ENCODE measurements at places on chromosomes 7 and 10.

- no peak for DNase-seq
Observed at GRCh38 chr7:157555944-157556641, 219.3 kb downstream of the DNAJB6 start.

GRCh38 chr7:66377045-66377444, 171.9 kb downstream of the TPST1 start:
- DNase-seq = no peak

- no peak for DNase-seq
Observed at GRCh38 chr7:5605775-5606634, 175.5 kb downstream of the RNF216 start.

- DNase-seq = no peak
Observed at GRCh38 chr10:89702121-89702480, 711 bp downstream of the KIF20B start.

DNA sequence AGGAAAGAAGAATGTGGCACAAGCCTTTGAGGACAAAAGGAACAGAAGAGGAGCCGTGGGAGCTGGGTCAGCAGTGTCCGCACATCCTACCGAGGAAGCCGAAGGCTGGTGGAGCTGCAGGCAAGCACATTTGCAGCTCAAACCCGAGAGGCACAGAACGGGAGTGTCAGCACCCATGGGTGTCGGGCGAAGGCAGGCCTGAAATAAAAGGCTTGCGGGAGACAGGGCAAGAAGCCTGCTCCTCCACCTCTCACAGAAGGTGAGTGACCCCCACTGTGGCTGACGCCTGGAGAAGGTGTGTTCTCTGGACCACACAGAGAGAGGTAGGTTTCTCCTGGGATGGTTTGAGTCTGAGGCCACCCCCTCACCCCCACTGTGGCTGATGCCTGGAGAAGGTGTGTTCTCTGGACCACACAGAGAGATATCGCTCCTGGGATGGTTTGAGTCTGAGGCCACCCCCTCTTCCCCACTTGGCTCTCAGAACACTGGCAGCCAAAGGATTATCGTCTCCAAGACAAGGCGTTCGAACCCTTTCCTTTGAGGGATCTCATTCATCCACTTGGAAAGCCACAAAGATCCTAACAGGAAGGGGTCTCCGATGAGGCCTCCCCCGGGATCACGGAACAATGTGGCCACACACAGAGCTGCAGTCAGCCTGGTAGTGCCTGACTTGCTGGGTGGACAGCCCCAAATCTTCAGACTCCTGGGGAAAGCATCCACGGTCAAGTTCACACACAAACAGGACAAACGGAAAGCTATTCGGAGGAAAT, 21.6 kb upstream of the GTPBP4 start:
- DNase-seq = no peak

GRCh38 chr10:104417637-104418292, 64.1 kb downstream of the CFAP58 start:
- no peak for DNase-seq

DNA sequence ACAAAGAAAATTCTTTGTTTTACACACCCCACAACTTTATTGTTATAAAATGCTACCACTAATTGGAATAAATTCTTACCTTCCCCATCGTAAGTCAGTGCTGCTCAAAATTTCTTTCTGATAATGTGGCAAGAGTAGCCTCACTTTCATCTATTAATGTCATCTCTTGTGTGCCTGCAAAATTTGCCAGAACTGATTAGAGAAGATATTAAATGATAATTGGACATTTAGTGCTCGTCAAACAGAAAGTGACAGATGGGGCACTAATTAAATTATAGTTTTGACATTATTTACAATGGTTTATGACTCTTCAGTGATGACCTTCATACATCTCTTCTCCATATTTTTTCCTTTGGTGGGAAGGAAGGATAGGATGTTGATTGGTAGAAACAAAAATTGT, 690.9 kb downstream of the NXPH1 start:
- no peak for DNase-seq

DNA sequence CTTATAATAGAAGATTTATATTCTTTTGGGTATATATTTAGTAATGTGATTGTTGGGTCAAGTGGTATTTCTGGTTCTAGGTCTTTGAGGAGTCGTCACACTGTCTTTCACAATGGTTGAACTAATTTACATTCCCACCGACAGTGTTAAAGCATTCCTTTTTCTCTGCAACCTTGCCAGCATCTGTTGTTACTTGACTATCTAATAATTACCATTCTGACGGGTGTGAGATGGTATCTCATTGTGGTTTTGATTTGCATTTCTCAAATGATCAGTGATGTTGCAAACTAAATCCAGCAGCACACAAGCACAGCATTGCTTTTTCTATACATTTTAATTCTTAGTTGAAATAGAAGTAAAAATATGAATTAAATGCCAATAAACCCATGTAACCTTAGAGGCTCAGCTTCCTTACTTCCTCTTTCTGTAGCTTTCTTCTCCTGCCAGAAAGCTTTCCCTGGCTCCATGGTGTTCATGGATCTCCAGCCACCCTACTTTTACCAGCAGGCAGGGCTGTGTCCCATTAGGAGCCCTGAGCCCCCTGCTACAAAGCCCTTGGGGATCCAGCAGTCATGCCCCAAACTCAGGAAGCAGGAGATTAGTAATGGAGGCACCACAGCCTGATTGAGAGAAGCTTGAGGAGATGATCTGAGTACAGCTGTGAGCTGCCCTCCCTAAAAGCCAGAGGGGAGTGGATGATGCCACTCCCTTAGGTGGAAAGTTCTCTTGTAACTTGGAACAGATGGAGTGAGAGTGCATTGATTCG, 158.6 kb downstream of the TMEM178B start:
- DNase-seq = no peak

GRCh38 chr7:139898483-139898882, 69.4 kb downstream of the TBXAS1 start:
- DNase-seq = peak; percentile 24

GRCh38 chr7:37431413-37431812, 17.3 kb downstream of the ELMO1 start:
- no peak for DNase-seq

- no peak for DNase-seq
Observed at GRCh38 chr7:51244885-51245284, 71.7 kb downstream of the COBL start.

DNA sequence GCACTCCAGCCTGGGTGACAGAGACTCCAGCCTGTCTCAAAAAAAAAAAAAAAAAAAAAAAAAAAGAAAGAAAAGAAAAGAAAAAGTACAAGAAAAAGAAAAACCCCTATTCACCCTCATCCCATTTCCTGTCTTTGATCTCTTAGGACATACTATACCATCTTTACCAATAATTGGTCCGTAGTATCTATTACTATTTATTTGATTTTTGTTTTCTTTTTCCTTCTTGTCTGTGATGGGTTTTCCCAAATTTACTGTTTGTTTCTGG, 41.6 kb downstream of the PDIA4 start:
- no peak for DNase-seq

GRCh38 chr10:58660575-58661255, 148.0 kb downstream of the BICC1 start:
- DNase-seq = no peak

DNA sequence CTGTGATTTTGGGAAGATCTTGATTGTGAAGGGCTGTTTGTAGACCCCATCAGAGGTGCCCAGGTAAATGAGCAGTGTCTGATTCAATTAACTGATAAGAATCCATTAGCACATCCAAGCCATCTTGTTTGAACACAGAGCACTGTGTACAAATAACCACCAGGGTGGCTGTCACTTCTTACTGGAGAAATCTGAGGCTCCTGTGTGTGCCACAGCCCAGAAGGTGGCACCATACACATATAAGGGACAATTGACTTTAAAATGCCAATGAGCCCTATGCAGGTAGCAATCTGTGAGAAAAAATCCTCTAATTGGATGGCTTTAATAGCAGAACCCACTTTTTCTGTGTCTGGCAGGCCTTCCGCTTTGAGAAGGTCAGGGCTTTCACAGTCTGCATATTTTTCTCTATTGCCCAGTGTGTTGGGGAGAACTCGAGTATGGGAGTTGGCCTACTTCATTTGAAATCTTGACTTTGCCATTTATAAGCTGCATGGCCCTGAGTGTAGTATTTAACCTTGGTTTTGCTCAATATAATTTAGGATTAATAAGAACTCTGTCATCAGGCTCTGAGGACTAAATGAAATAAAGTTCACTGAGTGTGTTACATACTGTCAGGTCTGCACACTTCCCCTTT, 517.4 kb downstream of the CCSER2 start:
- DNase-seq = no peak

DNA sequence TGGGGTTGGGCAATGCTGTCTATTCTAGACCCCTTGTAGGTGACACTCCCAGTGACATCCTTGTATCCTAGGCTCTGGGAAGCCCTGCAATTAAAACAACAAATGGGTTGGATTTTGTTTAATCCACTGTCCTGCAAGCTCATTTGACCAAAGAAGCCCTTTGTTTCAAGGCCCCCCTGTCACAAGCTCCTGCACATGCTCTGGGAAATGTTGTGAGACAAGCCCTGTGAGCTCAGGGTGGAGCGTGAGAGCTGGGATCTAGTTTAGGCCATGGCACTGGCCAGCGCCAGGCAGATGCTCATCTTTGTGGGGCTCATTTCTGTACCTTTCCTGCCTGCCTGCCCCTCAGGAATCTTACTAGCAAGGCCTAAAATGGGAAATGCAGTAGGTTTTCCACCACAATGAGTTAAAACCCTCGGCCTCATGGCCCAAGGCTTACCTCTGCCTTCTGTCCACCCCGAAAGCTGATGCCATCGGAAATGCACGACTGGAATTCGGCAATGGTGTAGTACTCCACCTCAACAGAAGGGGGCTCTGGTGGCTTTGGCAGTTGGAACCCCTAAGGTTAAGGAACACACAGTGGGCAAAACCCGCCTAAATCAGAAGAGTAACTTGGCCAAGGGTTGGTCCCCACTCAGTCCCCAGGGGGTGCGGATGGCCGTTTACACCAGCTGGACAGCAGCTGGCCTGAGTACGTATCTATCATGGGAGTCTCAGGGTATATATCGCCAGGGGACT, 112.0 kb downstream of the NEURL1 start:
- no peak for DNase-seq

- peak; percentile 69 for DNase-seq
Observed at GRCh38 chr7:31122649-31123058, 70.5 kb downstream of the ADCYAP1R1 start.

DNA sequence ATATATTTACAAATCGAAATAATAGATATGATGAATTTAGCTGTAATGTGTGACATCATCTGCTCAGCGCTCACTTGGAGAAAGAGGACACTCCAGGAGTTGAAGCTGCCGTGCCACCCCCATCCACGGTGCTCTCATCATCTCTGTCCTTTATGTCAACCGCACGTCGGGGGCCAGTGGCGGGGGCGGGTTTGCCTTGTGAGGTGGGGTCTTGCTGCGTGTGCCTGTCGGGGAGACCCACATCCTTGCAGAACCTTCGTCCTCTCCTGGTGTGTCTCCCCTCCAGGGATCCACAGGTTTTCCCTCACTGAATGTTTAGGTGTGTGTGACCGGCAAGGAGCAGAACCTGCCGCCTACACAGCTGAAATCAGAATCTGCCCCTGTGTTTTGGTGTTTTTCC, 71.6 kb downstream of the INPP5A start:
- DNase-seq = peak; percentile 65

- no peak for DNase-seq
Observed at GRCh38 chr7:138658889-138659288, 42.3 kb downstream of the SVOPL start.

DNA sequence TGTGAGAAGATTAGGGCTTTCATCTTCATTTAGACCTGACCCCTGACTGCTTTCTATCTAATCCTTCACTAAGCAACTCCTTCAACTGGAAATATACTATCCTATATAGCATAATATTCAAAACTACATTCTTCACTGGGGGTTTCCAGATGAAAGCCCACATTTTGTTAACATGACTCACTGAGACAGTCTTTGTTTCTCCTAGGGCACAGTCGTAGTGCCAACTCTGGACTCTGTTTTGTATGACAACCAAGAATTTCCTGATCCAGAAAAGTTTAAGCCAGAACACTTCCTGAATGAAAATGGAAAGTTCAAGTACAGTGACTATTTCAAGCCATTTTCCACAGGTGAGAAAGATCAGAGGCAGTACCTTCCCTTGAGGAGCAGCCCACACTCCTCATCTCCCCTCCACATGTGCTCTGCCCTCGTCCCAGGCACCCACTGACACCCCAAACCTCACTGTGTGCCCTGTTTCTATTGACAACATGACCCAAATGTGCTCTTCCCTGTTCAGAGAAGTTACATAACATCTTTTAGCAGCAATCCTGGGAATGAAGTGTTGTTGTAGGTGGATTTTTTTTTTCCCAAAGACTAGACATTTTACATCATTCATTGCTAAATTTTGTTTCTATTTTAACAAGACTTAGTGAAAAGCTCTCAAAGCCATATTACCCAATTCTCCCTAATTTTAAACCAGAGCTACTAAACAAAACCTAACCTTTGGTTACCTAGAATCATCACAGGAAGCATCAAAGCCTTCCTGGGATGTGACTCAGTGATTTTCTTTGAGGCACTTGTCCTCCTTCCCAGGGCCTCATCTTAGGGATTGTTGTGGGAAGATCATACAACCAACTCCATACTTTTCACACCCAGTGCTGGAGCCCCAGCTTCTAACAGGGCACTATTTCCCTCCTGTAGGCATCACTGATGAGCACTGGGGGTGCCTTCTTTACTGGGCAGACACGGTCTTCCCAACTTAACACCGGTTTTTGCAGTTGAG, 10.7 kb downstream of the CYP2E1 start:
- DNase-seq = no peak

- no peak for DNase-seq
Observed at GRCh38 chr7:18289788-18290187, 205.8 kb upstream of the HDAC9 start.

- DNase-seq = peak; percentile 68
Observed at GRCh38 chr10:46544989-46545791, 11.3 kb downstream of the GPRIN2 start.

GRCh38 chr10:91681361-91682276, 48.7 kb upstream of the PPP1R3C start:
- DNase-seq = no peak

DNA sequence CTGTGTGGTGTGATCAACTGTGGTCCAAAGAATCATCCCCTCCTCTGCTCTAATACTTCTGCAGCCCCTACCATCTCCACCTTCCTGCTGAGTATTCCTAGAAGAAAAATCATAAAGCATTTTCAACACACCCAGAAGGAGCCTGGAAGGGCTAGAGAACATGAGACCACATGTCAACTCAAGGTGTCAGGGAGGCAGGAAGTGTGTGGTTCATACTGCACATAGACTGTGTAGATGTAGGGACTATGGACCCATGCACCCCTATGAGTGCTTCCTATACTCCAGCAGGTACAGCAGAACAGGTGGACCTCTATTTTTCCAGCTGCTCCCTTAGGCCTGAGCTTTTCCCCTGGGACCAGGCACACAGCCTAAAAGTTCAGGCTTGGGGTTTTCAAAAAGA, 2.6 kb upstream of the ZNF746 start:
- DNase-seq = no peak

GRCh38 chr7:10718768-10719167, 254.9 kb upstream of the PHF14 start:
- no peak for DNase-seq

- DNase-seq = no peak
Observed at GRCh38 chr7:137964824-137965545, 36.9 kb downstream of the CREB3L2 start.

- no peak for DNase-seq
Observed at GRCh38 chr10:96152437-96152836, 22.3 kb downstream of the ZNF518A start.

All from coronary artery (tissue), 2 donors.